ENCODE measurements at places on chromosomes 2 and 18.

DNA sequence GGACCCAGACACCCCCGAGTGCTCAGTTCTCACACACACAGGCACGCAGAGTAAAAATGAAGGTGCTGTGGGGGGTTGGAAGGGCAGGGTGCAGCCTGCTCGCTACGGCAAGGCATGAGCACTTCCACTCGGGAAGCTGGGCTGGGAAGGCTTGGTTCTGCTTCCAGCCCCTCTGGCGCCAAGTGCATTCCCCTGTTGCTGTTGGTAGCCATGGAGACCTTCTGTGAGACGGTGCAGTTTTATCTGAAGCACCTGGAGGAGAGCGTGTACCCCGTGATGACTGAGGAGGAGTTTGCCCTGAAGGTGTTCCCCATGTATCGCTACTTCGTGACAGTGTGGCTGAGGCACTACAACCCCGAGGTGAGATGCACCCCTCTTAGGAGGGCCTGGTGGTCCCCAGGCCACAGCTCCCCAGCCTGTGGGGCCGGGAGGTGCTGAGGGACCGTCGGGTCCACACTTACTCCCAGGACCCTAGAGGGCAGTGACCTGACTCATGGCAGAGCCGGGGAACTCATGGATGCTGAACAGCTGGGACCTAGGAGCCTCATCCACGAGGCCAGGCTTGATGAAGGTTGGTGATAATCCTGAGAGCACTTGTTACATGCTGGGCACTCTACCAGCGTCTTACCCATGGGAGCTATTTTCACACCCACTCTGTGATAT is 15.5 kb downstream of the MROH2A start:
- no peak for DNase-seq

- no peak for DNase-seq
These were observed 163.2 kb downstream of the MTX2 start for GRCh38 chr2:176432434-176432833.

GRCh38 chr2:66968946-66969345 is 428.2 kb upstream of the ETAA1 start:
- no peak for DNase-seq

GRCh38 chr2:187139469-187139868 is 290.5 kb upstream of the ZSWIM2 start:
- DNase-seq: no peak

- DNase-seq: peak; percentile 60
These were observed 17.7 kb upstream of the CYP1B1 start for GRCh38 chr2:38093527-38094165.

All from AG10803 (cell line).